ENCODE measurements at places on chromosomes 12 and 14.

DNA sequence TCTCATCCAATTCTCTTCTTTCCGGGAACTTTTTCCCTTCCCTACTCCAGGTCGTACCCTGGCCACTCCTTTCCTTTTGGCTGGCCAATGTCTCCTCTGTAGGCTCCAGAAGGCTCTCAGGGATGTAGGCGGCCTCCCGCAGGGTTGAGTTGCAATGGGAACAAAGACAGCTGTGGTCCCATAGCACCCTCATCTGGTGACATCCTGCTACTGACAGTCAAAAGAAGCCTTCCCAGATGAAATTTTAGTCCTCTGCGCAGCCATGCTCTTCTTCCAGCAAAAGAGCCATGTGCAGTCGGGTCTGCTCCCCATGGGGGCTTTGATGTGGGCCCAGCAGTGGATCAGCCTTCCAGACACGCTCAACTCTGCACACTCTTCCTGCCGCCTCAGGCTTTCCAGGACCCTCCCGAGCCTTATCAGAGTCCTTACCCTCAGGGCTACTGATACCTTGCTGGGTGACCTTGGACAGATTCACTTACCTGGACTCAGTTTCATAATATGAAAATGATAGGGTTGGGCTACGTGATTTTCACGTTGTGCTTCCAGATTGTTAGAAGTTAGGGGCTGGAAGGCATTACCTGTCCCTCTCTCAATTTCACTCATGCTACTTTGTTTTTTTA lies 5.5 kb upstream of the CELA1 start:
- DNase-seq = peak; percentile 82

GRCh38 chr12:85657836-85658630 lies 178.2 kb downstream of the RASSF9 start:
- no peak for DNase-seq

- DNase-seq = no peak
Measured at GRCh38 chr14:42965512-42965911, 1358.8 kb downstream of the LRFN5 start.

- no peak for DNase-seq
Measured at GRCh38 chr14:32329146-32329545, at the start of gene AKAP6. AKAP6 (plus strand) TSS chr14:32329298; CDS start chr14:32433494, 104,196 bp downstream.

DNA sequence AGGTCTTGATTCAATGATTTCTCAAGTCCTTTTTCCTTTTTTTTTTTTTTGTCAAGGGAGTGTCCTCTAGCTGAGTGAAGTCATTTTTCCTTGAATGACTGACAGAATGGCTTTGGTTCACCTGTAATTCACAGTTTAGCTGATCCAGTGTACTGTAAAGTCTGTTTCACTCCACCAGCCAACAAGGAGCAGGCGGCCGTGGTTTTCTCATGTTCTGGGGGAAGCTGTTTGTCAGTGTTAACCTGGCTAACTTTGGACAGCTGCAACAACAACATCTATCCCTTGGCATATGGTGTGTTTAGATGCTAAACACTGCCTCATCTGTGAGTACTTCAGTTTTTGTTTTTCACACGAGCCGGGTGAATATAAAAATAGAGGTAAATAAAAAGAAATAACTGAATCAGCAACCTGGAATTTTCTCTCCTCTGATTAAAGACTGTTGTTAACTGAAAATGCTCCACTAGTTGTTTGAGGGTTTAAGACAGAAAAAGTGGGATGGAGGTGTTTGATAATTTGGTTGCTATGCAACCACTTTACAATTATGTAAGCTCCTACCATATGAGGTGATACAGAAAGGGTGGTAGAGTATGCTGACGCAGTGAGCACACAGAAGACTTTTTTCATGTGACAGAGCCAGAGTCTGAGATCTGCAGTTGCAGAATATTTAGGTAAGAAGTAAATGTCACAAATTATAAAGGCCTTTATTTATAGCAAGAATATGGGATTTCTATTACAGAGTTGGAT lies 50.3 kb upstream of the SLC2A13 start:
- DNase-seq = no peak

DNA sequence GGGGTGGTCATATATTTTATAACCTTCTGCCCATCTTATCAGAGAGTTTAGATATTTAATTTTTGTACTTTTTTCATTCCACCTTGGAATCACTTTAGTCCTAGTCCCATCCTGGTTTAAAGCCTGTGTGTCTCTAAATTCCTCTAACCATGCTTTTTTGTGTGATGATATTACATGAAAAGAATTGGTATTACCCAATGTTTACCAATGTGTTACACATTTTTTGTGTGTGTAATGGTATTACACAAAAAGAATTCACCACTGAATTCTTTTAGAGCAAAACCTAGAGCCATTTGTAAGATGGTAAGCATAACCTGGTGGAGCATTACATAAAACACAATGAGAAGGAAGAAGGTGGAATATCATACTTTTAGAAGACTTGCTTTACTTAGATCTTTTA lies 77.5 kb downstream of the FAR2 start:
- peak; percentile 27 for DNase-seq

DNA sequence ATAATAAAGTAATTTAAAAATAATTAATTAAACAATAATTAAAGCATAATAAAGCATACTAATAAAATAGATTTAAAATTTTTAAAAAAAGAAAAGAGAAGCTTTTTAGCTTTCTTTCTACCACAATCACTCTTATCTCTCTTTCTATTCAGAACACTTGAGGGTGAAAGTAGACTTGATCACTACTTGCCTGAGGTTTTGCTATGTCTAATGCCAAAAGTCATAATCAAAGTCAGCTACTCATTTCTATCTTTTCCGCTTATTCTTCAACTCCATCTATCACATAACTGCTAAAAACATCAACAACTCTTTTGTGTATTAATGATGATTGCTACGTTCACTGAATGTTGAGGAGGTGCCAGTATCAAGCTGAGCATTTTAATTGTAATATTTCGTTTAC lies 202.0 kb upstream of the KRR1 start:
- no peak for DNase-seq

DNA sequence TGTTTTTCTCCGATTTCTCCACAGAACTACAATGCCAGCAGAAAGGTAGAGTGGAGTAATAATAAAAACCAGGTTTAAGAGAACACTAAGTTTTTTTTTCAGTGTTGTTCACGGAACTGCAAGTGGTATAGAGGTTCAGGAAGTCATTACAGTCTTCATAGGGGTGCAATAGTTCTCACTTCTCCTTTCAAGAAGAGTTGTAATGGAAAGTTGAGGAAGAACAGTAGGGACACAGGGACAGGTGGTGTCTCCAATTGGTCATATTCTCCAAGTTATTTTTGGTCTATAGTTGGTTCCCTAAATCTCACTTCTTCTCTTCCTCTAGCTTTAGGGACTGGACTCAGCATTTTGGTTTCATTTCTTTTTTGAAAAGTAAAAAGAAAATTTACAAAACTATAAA lies 894.0 kb downstream of the NRXN3 start:
- no peak for DNase-seq

- no peak for DNase-seq
Measured at GRCh38 chr14:94237983-94238382, 55.1 kb downstream of the SERPINA10 start.

DNA sequence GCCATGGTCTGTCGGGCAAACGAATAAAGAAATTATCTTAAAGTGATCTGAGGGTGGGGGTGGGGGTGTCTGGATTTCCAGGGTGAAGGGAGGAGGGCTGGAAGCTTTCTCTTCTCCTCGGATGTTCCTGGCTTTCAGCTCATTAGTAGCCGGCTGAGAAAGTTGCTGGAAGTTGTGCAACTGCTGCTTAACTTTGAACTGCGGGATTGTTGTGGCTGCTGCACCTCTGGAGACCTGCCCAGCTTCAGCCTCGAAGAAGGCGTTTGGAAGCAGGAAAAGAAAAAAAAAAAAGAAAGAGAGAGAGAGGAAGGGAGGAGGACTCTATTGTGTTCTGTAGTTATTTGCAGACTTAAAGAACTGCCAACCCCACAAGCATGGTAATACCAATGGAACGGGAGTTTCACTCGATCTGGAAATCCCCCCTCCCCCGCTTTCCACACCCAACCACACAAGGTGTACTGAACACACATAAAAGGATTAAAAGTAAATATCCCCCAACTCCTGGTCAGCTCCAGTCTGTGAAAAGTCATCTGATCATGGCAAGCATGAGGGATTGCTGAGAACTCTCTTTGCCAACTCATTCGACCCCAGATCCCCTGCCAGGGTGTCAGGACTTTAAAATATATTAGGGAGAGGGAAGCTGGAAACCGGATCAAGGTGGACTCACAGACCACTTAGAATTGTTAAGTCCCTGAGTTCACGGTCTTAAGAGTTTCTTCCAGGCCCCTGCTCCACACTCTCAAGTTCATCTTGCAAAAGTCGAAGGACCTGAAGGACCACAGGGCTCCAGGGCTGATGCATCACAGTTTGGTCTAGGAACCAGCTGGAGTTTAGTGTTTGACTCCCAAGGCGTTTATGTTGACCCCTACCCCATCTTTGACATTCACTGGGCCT lies at the start of gene RASSF9:
TSS of gene RASSF9 (minus strand) at position 213 of the 894 bp plus-strand sequence. CDS start at position 5, 208 bp downstream.
- peak; percentile 97 for DNase-seq

DNA sequence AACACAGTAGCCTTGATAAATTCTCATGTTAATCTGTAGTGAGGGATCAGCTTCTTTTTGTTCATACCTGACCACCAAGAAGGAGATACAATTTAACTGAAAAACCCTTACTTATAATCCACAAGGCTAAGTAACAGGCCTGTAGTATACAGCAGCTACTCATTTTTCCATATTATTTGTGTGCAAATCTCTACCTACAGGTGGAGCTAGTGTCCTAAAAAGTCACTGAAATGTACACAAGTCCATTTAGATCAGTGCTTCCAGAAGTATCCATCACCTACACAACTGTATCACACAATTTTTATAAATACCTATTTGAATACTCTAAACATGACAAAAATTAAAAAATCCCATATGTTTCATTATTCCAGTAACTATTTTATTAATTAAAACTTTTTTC lies 173.2 kb downstream of the SLC35F4 start:
- peak; percentile 85 for DNase-seq

- peak; percentile 10 for DNase-seq
Measured at GRCh38 chr12:20946732-20947131, 136.2 kb downstream of the SLCO1B3 start.

DNA sequence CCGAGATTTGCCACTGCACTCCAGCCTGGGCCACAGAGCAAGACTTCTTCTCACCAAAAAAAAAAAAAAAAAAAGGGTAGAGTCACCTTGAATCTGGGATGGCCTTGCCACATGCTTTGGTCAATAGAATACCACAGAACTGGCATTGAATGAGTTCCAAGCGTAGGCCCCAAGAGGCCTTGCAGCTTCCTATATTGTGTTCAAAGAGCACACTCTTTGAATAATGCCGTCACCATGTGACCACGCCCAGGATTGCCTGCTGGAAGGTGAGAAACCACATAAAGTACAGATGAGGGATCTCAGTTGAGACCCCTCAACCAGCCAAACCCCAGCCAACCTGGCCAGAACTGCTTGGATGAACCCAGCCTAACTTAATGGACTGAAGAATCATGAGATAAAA lies 239.2 kb upstream of the AMIGO2 start:
- no peak for DNase-seq

DNA sequence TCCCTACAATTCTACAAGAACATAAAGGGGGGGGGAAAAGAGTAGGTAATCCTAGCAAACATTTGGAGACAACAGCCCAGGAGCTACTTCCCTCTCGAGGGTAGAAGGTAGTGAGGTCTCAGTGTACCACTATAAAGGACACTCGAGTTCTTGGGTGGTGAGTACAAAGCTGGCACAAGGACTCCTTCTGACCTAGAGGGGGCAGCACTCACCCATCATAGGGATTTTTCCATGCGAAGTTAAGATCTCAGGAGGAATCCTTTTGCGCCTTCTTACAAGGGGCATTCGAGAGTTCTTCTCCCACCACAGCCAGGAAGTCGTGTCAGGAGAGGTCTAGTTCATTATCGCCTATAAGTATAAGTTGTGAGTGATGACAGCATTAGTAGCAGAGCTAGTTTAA lies 200.2 kb upstream of the RBM19 start:
- DNase-seq = peak; percentile 68

- no peak for DNase-seq
Measured at GRCh38 chr12:25074954-25075353, 120.0 kb downstream of the DNAI7 start.

DNA sequence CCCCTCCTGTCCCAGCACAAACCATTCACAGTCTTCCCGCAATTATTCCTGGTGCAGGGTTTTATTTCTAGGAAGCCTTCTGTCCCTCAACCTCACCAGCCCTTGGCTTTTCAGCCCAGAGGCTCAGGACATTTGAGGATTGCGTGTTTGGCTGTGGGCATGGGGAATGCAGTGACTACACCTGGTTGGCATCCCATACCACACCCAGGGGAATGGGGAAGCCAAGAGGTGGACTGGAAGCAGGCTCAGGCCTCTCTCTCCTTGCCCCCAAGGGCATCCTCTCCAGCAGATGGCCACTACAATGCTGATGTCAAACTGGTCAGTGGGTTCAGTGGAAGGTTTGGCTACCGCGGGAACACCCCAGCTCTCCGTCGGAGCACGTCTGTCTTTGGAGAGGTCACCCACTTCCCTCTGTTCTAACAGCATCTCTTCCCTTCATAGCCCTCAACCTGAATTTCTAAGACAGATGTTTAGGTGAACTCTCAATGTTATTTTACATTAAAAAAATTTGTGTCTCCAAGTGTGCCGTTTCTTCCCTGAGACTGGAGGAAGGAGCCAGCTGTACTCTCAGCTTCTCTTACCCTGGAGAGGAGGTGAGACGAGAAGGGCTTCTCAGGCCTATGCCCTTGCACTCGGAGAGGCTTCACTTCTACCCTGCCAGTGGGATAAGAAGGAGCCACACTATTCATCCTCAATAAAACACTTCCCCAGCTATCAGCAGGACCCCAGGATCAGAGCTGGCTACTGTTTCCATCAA lies 35.5 kb downstream of the DCAF4 start:
- DNase-seq = no peak

GRCh38 chr14:76884853-76885276 lies 58.7 kb downstream of the LRRC74A start:
- DNase-seq = no peak

GRCh38 chr12:12718381-12718759 lies 1.2 kb downstream of the CDKN1B start:
- DNase-seq = no peak

- no peak for DNase-seq
Measured at GRCh38 chr14:63383776-63384367, 65.1 kb upstream of the GPHB5 start.

DNA sequence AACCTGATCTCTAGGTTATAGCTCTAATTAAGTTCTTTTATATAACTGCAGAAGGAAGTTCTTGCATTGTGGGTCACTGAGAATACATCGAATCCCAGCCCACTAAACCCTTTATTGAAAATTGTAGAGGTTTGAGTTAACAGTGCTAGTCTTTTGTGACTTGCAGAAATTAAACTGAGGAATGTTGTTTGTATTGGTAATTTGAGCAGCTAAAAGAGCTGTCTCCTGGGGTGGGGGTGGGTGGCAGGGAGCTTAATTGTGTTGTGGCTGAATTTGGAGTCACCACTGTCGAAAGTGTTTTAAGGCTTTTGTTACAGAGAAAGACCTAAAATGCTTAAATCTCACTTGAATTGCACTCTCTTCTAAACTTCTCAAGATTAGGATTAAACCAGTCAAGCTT lies 3.2 kb upstream of the COX8C start:
- no peak for DNase-seq

- DNase-seq = peak; percentile 64
Measured at GRCh38 chr12:14366209-14367039, 942 bp downstream of the ATF7IP start.

DNA sequence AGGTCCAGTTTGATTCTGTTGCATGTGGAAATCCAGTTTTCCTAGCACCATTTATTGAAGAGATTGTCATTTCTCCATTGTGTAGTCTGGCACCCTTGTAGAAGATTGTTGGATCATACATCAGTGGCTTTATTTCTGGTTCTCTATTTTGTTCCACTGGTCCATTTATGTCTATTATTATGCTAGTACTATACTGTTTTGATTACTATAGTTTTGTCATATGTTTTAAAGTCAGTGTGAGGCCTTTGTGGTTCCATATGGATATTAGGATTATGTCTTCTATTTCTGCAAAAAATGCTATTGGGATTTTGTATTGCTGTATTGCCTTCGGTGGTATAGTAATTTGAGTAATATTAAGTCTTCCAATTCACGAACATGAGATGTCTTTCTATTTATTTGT lies 51.4 kb downstream of the LEMD3 start:
- DNase-seq = no peak

Measured in fibroblast of pulmonary artery (primary cell).